GM13977 (cell line): ENCODE measurements at places on chromosomes 12 and 14.
A peak's percentile ranks its signal among the peaks of the same experiment; 100 is the strongest.

DNA sequence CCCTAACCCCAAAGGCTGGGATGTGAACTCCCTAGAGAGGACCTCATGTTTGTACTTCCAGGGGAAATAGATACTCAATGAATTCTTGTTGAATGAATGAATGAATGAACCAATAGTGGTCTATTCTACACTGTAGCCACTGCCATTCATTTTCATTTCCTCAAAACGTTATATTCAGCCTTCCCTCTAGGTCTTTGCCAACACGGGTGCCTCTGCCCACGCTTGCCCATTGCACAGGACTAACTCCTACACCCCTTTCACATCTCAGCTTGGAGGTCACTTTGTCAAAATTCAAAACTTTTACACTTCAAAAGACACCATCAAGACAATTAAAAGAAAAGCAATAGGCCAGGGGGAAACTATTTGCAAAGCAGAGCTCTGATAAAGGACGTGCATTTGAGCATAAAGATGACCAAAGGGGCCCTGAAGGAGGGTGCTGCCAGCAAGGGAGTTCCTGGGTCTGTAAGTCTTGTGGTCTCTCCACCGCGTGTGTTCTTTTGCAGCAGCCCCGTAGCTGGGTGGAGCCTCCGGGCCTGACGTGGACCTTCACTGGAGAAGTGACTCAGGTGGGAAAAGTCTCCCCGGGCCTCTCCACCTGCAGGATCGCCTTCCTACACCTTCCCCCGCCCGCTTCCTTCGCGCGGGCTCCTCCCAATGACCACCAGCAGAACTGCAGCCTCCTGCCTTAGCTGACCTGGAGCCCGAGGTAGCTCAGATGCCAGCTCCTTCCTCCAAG, 31.5 kb downstream of the TMEM63C start:
- DNase-seq = peak; percentile 76

- DNase-seq = peak; percentile 90
These were observed 17.0 kb downstream of the RHOF start for GRCh38 chr12:121776190-121777098.

GRCh38 chr12:49930515-49931288, 19.8 kb upstream of the AQP2 start:
- DNase-seq = no peak

DNA sequence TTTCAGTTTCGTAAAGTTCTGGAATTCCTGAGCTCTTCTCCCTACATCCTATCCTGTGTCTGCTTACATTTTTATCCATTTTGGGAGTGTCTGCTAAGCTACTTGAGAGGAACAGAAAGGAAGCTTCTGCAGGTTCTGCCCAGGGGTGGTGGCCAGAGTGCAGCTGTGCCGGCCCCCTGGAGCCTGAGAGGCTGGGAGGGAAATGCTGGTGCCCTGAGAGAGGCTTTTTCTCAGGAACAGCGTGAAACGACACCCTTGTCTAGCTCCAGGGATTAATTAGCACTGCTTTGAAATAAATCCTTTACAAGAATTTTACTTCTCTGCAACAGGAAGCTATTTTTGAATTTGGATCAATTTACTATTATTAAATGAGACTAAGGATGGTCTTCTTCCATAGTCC, 165.4 kb downstream of the SLC15A5 start:
- no peak for DNase-seq

DNA sequence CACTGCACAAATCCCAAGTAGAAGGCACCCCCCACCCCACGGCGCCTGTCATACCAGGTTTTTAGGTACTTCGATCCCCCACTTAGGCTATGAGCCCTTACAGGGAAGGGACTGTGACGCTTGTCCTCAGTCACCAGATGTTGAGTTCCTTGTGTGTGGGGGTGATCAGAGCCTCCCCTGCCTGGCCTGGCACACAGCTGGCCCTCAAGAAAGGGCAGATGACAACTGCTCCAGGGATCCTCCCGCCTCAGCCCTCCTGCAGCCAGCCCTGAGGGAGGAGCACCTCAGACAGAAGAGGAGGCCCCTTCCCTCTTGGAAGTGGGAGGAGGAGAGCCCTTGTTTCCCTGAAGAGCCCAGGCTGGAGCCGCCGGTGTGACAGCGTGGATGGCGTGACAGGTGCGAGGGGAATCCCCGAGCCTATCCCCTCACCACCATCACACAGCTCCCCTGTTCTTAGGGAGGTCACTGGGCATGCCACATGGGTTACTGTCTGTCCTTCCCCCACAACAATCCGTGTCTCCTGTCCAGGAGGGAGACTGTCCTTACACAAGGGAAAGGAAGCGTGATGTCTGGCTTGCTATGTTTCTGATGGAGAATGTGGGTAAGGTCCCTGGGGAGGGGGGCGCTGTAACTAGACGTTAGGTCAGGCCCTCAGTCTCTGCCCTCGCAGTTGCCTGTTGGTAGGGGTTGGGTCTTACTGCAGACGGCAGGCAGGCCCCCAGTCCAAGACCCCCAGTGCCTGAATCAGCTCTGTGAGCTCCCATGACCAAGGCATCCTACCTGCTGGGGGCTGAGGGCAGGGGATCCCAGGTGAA, 31.4 kb downstream of the P2RX4 start:
- DNase-seq = no peak

GRCh38 chr12:124930586-124930985, 16.1 kb upstream of the UBC start:
- DNase-seq = no peak

- peak; percentile 56 for DNase-seq
These were observed 1.3 kb upstream of the FLVCR2 start for GRCh38 chr14:75577090-75577489.

- DNase-seq = no peak
These were observed 47.9 kb downstream of the ASCL4 start for GRCh38 chr12:107822356-107822755.

DNA sequence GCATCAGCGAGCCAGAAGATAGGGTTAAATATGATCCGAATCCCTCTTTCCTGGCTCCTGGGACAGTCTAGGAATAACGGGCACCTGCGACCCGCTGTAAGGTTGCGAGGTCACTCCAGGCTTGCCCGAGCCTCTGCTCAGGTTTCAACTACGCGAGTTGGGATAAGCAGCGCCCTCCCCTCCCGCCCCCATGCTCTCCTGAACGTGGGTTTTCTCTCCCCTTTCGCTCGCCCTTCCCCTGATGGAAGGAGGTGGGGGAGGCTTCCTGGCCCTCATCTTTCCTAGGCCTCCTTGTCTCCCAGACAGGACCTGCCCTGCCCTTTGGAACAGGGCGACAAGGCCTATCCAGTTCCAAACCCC, 753 bp upstream of the ATP5MC2 start:
- peak; percentile 32 for DNase-seq

DNA sequence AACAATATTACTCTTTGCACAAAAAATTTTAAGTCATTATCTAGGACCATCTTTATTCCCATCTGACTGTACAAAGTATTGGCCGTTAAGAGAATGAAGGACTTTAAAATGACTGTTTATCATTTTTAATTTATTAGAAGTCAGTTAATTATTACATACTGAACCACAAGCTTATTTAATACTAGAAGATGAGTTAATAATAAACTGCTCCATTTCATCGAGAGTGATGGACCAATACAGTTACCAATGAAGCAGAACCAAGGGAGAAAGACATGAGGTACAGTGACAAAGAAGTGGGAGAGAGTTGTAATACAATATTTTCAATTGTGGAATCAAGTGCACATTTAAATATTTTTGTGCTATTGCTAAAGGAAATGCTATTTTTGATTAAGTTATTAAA, 83.3 kb downstream of the PTPRO start:
- no peak for DNase-seq
